ENCODE measurements at places on chromosomes 2 and 18.

DNA sequence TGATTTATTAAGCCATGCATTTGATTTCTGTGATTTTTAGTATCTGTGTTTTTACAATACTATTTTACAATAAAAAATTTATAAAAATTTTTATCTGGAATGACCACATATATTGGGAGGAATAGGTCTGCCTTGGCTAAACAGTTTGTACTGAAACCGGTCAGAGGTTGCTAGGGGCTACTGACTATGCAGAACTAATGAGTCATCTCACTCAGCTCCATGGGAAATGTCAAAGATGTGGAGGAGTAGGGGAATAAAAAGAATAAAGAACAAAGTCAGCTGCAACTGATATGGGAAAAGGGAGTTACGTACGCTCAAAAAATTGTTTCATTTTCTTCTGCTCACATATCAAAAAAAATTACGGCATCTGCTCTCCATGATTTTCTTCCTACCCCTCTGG lies 8.6 kb upstream of the TMEM163 start:
- no peak for DNase-seq

DNA sequence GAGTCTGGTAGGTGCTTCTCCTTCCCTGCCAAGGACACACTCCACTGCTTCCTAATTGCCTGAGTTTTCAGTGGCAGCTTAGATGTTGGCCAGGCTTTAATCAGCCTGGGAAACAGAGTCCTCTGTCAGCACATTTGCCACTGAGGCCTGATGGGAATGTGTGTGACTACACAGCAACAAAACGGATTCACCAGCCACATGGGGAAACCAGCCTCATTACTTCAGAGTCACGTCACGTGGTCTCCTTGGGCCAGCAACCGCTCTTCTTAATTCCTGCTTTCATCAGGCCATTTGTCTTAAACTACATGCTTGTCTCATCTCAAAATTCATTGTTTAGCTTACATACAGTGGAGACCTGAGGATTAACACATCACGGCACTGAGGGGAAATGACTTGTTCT lies 93.9 kb upstream of the LTBP1 start:
- DNase-seq = no peak

GRCh38 chr18:80231151-80231550 lies 16.2 kb downstream of the PARD6G start:
- DNase-seq = no peak

DNA sequence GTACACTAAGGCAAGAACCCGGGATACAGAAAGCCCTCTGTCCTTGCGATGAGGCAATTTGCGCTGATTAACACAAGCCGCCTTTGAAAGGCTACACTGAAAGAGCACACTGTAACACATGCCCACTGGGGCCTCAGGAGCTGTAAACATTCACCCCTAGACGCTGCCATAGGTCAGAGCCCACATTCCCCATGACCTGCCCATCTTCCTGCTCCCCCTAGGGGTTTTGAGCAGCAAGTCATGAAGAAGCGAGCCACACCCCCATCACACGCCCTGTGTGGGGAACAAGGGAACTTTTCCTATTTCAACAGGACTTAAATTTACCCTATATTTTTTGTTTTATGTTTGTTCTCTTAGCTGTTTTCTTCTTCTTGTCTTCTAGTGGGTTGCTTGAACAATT lies 47.8 kb upstream of the SLC4A10 start:
- peak; percentile 37 for DNase-seq

Data from activated CD4-positive, alpha-beta T cell treated with anti-CD3 and anti-CD28 coated beads for 48 hours (primary cell).